MG63 (cell line): ENCODE measurements at places on chromosomes 11 and 22. TPM values are rescaled to one million over a fixed set of nuclear protein-coding genes. Genes with fewer than 3 reads are reported as not detected.

DNA sequence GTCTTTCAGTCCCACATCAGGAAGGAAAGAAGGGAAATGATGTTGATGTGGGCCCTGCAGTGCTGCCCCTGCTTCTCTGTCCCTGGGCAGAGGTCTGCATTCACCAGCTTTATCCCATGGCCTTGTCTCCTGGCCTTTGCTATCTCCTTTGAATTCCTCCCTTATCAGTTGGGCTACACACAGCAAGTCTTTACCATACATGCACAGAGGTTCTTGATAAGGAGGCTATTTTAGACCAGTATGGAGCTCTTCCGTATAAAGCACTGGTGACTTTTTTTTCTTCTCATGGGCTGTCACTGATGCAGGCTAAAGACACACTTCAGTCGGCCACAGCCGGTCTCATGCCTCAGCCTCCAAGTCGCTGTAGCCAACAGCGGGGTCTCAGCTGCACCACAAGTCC, 20.2 kb downstream of the MYO18B start:
- DNase-seq, result no peak

GRCh38 chr11:21814169-21814568, 378.7 kb upstream of the ANO5 start:
- DNase-seq, result no peak

DNA sequence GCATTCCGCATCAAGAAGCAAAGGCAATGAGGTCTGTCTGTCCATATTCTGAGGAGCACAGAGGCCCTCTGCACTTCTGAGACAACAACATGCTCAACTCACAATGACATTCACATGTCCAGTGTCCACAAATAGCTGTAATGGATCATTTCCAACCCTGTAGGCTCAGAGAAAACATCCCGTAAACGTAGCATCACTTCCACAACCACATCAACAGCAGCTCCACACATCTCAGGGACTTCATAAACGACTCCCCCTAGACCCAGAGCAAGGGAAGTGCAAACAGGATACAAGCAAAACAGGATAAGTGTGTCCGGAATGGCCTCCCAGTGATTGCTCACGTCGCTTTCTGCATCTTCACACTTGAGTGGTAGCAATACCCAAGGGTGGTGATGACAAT, 100.2 kb downstream of the SYN3 start:
- DNase-seq, result no peak

DNA sequence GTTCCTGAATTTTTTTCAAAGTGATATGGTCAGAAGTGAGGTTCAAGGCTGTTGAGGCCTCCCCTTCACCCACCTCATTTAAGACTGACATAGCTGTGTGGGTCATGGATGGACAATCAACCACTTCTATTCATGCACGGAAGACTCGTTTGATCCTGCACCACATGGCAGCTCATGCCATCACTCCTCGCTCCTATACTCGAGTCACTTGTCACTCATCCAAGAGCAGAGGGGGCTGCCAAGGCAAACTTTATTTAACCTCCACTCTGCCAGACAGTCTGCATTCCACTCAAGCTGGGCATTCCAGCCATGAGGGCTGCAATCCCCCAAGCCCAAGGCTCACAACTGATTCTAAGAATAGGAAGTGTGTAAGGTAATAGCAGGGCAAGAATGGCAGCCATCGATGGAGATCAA, 34.1 kb downstream of the SNX19 start:
- peak; percentile 45 for DNase-seq

Gene TYR
- not detected in 2 replicates for total RNA-seq

Gene ROM1
- total RNA-seq, result 2.5 and 8.5 TPM in 2 replicates

Gene SCN4B
- 0.23 and 0.35 TPM in 2 replicates for total RNA-seq

Gene MMP7
- total RNA-seq, result not detected in 2 replicates

- no peak for DNase-seq
These were observed 51.3 kb downstream of the PRDM10 start for GRCh38 chr11:129951201-129951865.

Gene OR51I1
- total RNA-seq, result not detected in 2 replicates

DNA sequence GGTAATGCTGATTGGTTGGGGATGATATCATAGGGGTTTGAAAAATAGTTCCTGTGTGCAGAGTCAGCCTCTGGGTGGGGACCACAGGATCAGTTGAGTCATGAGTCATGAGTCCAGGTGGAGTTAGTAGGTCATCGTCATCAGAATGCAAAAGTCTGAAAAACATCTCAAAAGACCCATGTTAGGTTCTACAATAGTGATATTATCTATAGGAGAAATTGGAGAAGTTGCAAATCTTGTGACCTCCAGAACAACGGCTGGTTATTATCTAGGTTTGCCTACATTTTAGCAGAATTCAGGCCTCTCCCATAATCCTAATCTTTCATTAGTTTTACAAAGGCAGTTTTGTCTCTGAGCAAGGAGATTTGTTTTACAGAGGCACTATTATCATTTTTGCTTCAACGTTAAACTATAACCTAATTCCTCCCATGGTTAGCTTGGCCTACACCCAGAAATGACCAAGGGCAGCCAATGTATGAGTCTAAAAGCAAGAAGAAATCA, 38.9 kb downstream of the MS4A2 start:
- DNase-seq, result peak; percentile 5

Gene SAC3D1
- 42.1 and 54.8 TPM in 2 replicates for total RNA-seq

DNA sequence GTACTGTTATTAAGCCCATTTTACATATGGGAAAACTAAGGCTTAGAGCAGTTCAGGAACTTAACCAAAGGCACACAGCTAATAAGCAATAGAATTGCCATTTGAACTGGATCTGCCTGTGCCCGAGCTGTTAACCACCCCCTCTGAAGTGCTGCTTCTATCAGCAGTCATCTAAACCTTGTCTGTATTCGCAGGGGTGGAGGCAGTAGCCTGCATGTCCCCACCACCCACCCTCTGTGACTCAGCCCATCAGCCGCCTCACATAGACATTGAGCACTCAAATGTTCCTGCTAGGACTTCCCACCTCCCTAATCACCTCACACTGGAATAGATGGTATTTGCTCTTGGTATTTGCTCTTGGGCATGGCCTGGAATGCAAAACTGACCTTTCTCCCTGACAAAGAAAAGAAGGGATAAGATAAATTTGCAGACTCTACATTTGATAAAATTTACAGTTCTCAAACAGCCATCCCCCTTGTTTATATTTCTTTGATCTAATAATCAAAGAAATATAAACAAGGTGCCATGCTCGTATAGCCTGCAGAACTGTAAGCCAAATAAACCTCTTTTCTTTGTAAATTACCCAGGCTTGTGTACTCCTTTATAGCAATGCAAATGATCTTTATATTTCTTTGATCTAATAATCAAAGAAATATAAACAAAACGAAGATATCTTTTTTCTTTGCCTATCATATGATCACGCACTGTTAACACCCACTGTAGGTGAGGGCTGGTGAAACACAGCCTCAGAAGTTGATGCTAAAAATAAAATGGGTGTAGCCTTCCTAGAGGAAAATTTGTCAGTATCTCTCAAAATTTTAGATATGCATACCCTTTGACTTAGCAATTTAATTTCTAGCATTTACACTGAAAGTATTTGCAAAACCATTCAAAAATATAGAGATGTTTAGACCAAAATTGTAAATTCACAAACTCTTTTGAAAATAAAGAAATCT, 15.9 kb downstream of the DKK3 start:
- no peak for DNase-seq

Gene MPST
- 95.7 and 112 TPM in 2 replicates for total RNA-seq

Gene NDUFS3
- 109 and 118 TPM in 2 replicates for total RNA-seq

GRCh38 chr11:28547321-28547741, 439.1 kb downstream of the METTL15 start:
- no peak for DNase-seq

DNA sequence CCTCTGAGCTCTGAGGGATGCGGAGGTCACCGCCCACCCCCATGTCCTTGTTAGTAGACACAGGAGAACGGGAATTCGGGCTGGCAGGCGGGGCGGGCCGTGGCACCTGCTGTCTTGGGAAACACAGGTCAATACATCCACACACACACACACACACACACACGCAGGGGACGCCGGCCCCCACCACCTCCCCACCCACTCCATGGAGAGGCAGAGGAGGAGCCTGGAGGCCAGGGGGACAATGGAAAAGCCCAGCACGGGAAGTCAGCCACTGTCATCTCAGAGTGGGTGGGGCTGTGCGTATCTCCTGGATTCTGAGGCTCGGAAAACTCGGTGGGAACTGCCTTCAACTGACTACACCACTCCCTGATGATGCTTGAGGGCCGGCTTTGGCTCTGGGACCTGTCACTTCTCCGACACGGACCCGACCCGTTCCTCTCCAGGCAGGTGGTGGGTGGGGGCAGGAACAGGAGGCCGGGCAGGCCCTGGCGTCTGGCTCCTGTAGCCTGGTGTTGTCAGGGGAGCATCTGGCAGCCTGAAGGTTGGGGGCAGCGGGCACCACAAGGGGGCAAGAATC, 18.5 kb upstream of the TMEM184B start:
- DNase-seq, result no peak

GRCh38 chr11:48044577-48044976, 64.2 kb downstream of the PTPRJ start:
- no peak for DNase-seq

GRCh38 chr11:2991452-2992233, 486 bp downstream of the NAP1L4 start:
- DNase-seq, result no peak

DNA sequence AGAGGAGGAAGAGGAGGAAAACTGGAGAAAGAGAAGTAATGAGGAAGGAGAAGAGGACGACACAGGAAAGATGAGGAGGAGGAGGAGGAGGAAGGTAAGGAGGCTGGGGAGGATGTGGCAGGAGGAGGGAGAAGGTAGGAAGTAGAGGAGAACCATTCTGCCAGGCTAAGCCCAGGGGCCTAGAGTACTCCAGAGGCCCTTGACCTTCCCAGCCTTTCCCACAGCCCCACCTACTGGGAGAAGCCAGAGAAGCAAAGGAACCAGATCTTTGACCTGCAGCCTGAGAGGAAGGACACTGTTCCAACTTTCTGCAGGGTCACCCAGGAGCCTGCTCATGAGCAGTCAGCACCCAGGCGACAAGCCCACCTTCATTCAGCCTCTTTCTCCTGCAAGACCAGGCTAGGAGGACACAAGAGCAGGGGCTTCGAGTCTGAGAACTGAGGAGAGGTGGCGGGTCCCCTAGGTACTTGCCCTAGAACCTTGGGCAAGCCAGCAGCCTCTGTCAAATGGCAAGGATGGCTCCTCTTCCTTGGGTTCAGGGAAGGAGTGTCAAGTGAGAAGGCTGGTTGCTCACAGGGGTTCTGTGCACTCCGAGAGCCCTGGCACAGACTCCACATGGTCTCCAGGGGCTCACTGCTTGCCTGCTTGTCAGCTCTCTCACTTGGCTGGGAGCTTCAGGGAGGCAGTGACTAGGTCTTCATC, 27.9 kb upstream of the OAF start:
- DNase-seq, result peak; percentile 51

Gene PKP3
- 7.6 and 24.1 TPM in 2 replicates for total RNA-seq

Gene PLEKHA7
- total RNA-seq, result not detected in 2 replicates

- no peak for DNase-seq
These were observed 365.5 kb downstream of the MIAT start for GRCh38 chr22:27022896-27023361.

DNA sequence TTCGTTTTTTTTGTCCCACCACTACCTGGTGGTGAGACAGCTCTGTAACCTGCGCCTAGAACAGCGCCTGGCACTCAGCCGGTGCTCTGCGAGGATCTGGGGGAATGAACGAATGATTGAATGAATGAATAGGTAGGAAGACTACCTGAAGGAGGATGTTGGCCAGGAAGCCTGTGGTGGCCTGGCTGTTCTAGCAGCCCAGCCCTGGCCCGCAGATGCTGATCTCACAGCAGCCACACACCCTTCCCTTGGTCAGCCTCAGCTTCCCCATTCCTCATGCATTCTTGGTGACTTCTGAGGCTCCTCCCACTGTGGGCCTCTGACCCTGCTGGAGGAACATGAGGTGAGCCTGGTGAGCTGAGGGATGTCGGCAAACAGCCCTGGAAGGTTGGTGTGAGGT, 3.7 kb downstream of the TRPM5 start:
- no peak for DNase-seq

DNA sequence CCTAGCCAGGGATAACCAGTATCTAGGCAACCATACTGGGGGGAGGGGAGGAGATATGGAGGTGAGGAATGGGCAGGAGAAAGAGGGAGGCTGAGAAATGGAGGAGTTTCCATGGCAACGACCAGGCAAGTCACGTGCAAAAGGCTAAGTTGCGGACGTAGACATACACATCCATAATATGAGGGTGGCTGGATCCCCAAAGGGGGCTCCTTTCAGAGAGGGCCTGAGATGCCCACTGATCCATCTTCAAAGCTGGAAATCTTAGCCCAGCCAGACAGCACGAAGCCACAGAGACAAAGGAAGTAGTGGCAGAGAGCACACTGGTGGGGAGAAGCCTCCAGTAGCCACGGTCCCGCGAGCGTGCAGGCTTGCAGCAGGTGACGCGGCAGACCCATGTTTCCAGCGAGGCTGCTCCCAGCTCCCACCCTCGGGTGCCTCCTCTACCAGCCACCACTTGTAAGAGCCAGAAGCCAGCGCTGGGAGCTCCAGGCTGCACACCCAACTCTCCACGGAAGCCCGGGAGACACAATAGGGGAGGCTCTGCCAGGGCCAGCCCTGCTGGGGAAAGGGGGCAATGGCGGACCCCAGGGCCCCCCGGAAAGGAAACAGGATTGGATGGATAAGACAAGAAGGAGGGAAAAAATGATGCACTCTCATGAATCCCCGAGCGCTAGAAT, 938 bp downstream of the FXYD6 start:
- no peak for DNase-seq

DNA sequence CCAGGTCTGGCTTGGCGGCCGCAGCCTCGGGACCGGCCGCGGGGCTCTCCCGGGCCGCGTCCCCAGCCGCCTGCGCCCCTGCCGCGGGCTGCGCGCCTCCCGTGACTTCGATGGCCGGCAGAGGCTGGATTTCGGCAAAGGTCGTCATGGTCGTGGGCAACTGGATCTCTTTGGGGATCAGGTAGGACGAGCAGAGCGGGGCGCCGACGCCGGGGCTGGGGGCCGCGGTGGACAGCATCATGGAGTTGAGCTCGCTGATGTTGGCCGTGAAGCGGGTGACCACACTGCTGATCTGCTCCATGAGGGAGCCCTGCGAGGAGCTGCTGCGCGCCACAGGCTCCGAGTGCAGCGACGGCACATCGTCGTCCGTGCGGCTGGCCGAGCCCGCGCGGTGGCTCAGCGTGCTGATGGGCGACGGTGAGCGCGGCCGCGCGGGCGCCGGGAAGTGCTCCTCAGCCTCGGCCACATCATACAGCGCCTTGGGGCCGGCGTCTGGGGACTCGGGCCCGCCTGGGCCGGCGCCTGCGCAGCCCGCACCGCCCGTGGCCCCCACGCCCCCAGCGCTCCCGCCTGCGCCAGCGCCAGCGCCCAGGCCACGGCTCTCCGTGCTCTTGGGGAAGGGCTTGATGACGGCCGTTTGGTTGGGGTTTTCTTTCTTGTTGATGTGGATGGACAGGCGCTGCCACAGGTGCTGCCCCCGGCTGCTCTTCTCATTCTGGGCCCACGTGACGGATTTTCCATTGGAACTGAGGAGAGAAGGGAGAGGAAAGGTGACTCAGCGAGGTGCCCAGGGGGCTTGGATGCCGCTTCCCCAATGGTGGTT, 171.4 kb upstream of the CTSC start:
- DNase-seq, result peak; percentile 32

GRCh38 chr22:19882446-19883381, 28.0 kb upstream of the GNB1L start:
- no peak for DNase-seq

Gene PES1
- total RNA-seq, result 150 and 165 TPM in 2 replicates
